ENCODE measurements at places on chromosomes 11 and 22.

GRCh38 chr22:42682113-42682851, 33.1 kb upstream of the CYB5R3 start:
- DNase-seq, result no peak

- no peak for DNase-seq
Observed at GRCh38 chr11:129853518-129854231, 38.0 kb downstream of the TMEM45B start.

GRCh38 chr11:93895106-93895862, 44.9 kb upstream of the VSTM5 start:
- DNase-seq, result no peak

DNA sequence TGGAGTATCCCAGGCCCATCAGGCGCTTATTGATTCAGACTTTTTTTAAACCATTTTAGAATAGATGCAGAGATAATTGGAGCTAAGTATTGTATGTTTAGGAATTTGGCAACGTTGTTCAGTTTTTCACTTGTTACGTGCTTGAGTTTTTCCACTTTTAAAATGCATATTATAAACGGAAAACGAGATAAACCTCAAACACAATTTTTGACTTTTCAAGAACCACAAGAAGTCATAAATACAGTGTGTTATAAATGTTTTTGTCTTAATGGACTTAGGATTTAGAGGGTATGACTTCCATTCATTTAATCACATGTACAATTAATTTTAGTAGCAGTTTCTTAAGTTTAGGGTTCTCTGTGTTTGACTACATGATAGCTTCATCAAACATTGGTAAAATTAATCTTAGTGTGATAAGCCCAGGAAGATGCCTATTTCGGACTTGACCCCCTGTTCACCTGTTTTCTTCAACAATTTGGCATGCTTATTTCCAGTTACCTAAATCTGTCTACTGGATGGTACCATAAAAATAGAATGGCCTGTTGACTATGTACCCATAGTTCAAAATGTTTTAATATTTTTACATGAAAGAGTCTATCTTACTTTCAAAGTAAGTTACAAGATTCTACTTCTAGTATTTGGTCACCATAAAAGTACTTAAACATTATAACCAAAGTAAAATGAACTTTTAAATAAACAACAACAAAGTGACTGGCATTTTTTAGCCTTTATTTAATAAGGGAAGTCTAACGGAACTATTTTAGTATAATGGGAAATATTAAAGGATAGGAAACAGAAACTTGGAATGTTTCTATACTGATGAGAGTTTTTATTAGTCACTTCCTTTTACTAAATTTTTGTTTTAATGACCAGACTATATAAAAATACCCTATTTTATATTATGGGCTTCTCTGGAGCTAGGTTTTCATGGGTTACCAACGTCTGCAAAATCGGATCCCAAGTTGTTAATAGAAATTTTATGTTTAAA, 1.4 kb downstream of the ZC3H12C start:
- no peak for DNase-seq

GRCh38 chr22:23180301-23180892, at the start of gene BCR:
Gene BCR, plus strand, starts transcription at chr22:23180509. Its CDS starts 452 bp downstream, at chr22:23180961.
- peak; percentile 67 for DNase-seq

GRCh38 chr11:125553357-125553756, 15.9 kb upstream of the EI24 start:
- no peak for DNase-seq

DNA sequence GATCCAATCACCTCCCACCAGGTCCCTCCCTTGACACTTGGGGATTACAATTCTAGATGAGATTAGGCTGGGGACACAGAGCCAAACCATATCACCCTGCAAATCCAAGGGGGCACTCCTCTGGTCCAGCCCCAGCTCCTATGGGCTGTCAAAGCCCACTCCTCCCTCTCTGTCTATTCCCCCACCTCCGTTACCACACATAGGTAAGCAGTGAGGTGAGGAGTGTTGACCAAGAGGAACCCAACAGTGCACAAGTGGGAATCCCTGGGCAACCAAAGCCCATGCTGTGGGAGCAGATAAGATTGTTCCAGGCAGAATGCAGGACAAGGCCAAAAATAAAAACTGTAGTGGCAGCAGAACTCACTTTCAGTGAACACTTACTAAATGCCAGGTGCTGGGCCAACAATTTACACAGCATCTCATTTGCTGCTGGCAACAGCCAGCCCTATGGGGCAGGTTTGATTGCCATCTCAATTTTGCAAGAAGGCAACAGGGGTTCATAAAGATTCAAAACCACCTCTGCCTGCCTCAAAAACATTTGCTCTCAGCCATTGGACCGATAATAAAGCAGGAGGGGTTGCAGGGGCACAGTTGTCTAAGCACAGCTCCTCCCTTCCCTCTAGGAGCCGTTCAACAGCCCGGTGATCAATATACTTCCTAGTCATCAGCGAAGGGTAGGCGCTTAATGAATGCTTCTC, 8.9 kb downstream of the SDF2L1 start:
- DNase-seq, result no peak

DNA sequence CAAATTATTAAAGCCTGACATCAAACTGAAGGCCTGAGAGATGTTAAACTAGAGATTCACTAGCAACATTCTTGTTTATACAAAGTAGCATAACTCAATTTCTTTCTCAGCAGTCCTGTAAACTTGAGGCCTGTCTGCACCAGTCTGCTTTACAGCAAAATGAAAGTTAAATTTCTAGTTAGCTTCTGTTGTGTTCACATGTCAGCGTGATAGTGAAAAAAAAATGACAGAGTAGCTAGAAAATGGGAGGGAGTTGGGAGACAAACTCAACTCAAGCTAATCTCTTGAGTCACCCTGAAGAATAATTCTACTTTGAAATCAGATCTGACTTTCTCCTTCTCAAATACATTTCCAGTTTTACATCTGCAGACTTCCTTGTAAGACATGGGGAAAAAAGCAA, 6.5 kb downstream of the RBFOX2 start:
- DNase-seq, result no peak

DNA sequence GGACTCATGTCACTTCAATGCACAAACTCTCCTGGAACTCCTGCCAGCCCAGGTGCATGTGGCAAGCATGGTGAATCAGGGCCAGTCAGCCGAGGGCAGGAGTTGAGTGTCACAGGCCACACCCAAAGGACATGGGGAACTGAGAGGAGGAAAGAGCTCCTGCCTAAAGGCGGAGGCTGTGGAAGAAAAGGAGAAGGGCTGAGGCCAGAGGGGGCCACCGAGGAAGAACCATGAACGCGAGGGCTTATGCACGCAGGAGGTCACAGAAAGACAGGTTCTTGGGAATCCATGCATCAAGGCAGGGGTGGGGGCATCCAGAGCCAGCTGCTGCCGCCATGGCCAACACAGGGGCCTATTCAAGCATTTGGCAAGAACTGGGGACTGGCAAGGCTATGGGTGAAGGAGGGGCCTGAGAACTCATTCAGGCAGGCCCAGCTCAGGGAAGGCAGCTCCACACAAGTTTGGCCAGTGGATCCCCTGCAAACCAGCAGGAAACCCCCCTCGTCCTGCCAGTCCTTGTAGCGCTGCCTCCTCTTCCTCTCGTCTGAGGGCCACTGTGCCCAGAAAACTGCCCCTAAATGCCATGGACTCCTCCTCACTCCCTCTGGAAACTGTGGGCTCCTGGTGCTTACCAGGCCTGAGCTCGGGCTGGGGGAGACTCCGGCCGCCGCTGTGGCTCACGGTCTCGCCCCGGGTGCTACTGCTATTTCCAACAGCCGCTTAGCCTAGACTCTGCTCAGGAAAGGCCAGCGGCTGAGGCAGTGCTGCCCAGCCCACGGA, 15.4 kb downstream of the PPM1F start:
- DNase-seq, result no peak

- DNase-seq, result no peak
Observed at GRCh38 chr22:42560781-42561180, 7.0 kb downstream of the SERHL2 start.

- DNase-seq, result no peak
Observed at GRCh38 chr11:128334311-128335044, 252.9 kb downstream of the ETS1 start.

GRCh38 chr11:498297-499181, 8.5 kb downstream of the RNH1 start:
- no peak for DNase-seq

DNA sequence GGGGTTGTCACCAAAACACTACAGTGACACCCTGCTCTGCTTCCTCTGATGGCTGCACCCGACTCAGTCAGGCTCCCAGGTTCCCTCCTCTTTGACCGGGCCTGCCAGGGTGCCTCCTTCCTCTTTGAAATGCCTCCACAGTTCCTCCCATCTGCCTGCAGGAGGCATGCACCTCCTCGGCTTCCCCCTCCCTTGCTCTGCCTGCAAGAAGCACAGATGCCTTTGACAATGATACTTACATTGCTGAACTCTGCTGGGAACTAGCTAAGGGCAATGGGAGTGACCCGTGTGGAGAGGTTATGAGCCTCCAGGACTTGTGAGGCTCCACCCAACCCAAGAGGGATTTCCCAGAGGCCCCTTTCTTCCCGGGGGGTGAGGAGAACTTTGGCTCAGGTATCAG, 674.1 kb downstream of the OPCML start:
- DNase-seq, result no peak

GRCh38 chr11:109704432-109704831, 282.4 kb downstream of the C11orf87 start:
- no peak for DNase-seq

- no peak for DNase-seq
Observed at GRCh38 chr22:33073989-33074418, 15.8 kb upstream of the SYN3 start.

DNA sequence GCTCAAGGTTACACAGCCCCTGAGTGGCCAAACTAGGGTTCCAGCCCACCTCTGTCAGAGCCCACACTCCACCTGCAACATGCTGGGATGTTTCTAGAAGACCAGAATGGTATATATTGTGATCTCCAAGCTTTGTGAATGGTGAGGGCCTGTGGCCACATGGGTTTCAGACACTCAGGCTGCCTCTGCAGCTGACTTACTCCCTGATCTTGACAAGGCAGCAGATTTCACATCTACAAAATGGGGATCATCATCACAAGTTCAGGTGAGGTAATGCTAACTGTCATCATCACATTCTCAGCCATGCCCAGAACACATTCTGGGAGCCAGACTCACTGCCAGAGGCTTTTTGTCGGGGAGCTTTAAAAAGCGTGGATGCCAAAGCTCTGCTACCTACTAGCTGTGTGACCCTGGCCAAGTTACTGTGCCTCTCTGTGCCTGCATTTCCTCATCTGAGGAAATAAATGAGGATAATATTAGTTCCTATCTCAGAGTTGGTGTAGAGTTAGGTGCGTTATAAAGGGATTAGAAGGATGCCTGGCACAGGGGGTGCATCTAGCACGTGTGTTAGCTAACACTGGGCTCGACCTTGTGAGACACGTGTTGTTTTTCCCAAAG, 24.9 kb upstream of the WNT11 start:
- no peak for DNase-seq

GRCh38 chr22:16586170-16586569, 6.4 kb downstream of the CCT8L2 start:
- DNase-seq, result no peak

DNA sequence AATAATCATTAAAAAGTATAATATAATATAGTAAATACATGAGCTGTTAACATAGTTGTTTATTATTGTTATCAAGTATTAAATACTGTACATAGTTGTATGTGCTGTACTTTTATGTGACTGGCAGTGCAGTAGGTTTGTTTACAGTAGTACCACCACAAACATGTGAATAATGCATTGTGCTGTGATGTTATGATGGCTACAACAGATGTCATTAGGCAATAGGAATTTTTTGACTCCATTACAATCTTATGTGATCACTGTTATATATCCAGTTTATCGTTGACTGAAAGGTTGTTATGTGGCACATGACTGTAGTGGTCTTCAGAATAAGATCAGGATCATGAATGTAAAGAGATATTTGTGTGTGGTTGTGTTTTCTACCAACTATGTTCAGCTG, 577.8 kb downstream of the JRKL start:
- no peak for DNase-seq

GRCh38 chr11:74949753-74950137, 679 bp downstream of the SPCS2 start:
- no peak for DNase-seq

DNA sequence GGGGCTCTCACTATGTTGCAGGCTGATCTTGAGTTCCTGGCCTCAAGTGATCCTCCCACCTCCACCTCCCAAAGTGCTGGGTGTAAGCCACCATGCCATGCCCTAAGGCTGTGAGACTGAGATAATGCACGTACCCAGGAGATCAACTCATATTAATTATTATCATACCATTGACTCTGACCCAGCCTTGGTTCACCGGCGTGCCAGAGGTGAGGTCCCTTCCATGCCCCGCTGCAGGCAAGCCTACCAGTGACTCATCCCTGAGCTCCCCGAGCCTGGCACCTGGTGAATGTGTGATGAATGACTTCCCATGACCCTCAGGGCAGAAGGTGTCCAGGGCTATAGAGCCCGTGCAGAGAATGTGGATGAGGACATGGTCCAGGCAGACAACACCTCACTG, 12.1 kb downstream of the GAL3ST1 start:
- no peak for DNase-seq

DNA sequence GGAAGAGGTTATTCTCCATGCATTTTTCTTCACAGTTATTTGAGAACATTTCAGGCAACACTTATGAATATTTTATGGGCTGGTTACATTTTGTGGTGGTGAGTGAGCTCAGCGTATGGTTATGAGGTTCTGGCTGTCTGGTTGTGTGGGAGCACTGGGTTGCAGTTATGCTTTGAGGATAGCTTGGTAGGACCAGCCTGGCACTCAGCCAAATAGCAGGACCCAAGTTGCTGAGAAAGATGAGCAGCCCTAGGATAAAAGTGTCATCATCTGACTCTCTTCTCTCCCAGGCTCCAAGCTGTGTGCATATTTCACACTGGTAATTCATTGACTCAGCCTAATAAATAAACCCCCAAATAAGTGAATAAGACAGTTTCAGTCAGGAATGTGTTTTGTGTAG, 8.1 kb upstream of the SRSF8 start:
- DNase-seq, result no peak

DNA sequence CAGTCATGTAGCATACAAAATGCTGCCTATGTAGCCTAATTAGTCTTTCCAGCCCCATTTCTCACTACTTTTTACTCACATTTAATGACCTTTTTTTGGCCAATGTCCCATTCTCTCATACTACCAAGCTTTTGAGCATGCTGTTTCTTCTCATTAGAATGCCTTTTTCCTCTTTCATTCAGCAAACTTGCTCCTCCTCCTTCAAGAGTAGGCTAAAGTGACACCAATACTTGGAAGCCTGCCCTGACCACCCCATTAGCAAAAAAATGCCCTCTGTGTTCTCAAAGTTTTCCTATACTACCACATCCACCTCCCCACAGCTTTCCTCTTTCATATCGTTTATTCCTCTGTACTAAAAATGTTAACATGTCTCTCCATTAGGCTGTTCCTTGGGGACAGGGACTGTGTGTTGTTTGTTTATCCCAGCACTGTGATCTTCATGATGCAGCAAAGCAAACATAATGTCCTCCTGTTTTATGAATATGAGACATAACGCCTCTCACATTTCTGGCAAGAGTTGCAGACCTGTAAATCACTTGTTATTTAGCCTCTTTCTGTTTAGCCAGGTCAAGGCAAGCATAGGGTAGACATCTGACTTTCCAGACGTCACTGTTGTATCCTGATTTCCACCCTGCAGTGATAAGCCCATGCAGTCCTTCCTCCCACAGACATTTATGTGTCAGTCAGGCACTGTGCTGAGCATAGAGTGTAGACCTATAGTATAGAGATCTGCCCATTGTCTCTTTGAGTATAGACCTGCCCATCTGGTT, 62.0 kb upstream of the UCP3 start:
- DNase-seq, result no peak

GRCh38 chr22:35761037-35761436, 43.4 kb downstream of the APOL5 start:
- no peak for DNase-seq

Measured in GM12892 (cell line).